ENCODE measurements at places on chromosomes 12 and 14.

GRCh38 chr12:116153113-116153512 lies 124.4 kb downstream of the MED13L start:
- DNase-seq = no peak

DNA sequence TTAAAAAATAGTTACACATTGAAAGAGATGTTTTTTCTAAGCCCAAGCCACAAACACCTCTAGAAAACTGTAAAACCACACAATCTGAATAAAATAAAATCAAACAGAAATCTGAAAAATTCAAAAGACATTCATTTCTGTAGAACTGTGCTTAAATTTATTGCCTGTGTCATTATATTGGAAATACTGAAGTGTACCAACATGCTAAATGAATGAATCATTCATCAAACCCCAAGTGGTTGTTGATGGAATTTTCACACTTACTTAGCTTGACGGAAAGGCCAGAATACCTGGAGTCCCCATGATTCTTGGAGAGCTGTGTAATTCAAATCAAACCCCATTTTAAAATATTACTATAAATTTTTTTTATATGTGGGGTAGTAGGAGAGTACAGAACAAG lies 2.7 kb downstream of the KITLG start:
- DNase-seq = no peak

DNA sequence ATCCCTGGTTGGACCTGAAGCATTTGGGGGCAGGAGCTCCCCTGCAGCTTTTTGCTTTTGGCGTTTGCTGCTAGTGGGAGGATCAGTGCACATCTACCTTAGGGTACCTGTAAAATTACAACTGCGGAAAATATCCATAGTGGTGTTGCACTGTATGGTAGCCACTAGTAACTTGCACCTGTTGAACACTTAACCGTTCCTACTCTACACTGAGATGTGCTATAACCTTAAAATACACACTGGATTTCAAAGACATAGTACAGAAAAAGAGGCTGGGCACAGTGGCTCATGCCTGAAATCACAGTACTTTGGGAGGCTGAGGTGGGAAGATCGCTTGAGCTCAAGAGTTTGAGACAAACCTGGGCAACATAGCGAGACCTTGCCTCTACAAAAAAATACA lies 2.9 kb downstream of the P2RX4 start:
- no peak for DNase-seq

DNA sequence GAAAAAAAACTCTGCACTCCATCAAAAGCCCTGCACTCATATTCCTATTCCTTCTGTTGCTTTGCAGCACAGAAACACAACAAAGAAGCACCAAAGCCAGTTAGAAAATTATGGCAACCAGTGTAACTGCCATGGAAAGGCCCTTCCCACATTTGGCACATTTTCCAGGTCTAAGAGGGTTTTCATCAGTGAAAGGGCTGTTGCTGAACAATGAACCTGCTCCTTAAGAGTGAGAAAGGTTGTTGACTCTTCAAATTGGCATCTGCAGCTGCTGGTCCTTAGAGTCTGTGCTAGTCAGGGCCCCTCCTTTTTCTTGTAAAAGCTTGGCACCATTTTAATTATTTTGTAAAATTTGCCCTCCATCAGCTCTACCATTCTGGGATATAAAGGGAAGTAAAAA lies 378.7 kb upstream of the KITLG start:
- no peak for DNase-seq

- no peak for DNase-seq
These were observed 629.3 kb downstream of the DIO2 start for GRCh38 chr14:79581912-79582576.

GRCh38 chr12:15393037-15393436 lies 70.7 kb downstream of the PTPRO start:
- no peak for DNase-seq

- DNase-seq = no peak
These were observed 50.0 kb upstream of the GPATCH2L start for GRCh38 chr14:76101391-76102379.

DNA sequence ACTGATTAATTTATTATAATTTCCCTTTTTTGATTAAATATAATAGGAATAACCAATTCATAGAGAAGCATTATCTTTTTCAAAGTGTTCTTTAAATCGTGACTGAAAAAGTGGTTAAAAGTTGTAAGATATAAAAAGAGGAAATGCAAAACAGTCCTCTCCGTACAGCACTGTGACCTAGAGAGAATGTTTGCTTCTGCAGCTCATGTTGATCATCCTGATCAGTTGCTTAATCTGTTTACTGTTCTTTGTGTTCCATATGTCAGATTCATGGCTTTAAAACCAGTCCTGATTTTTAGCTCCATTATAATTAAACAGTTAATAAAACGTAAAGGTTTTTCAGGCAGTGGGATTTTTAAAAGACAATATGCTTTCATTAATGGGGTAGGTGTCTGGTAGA lies 4.7 kb downstream of the TTC8 start:
- DNase-seq = no peak

DNA sequence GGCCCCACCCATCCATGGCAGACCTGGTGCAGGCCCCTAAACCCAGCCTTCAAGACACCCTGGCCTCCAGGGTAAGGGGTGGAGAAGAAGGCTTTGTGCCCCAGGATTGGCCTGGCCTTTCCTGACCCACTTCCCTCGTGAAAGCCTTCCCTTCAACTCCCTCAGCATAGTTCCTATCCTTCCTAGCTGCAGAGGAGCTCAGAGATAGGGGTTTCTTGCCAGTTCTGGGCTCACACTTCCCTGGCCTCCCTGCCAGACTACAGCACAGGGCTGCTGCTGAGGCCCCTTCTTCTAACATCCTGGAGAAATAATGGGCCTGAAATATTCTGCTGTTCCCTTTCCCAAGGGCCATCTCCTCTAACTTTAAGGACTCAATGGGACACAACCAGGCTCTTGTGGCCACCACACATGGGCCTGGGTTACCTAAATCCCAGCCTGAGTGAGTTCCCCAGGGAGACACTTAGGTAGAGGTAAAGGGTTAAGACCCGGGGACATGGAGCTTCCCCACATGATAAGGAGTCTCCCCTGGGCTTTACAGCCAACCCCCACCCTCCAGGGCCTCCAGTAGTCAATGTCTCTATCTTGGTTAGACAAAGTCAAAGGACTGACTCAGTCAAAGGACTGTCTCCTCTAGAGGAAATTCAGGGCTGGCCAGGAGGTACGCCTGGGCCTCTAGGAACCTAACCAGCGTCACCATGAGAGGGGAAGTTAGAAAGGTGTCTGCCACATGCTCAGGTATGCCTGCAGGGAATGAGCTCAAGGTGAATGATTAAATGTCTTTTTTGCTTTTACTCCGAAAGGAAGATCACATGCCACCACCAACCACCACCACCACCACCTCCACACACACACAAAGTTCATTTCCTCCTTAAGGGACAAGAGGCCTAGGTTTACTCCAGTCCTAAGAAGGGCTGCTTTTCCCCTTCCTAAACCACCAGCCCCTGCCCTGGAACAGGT lies 7.1 kb downstream of the ZFP36L1 start:
- no peak for DNase-seq

GRCh38 chr14:85907536-85907935 lies 377.6 kb downstream of the FLRT2 start:
- DNase-seq = no peak

GRCh38 chr12:6224550-6224949 lies 24.4 kb downstream of the CD9 start:
- DNase-seq = no peak

DNA sequence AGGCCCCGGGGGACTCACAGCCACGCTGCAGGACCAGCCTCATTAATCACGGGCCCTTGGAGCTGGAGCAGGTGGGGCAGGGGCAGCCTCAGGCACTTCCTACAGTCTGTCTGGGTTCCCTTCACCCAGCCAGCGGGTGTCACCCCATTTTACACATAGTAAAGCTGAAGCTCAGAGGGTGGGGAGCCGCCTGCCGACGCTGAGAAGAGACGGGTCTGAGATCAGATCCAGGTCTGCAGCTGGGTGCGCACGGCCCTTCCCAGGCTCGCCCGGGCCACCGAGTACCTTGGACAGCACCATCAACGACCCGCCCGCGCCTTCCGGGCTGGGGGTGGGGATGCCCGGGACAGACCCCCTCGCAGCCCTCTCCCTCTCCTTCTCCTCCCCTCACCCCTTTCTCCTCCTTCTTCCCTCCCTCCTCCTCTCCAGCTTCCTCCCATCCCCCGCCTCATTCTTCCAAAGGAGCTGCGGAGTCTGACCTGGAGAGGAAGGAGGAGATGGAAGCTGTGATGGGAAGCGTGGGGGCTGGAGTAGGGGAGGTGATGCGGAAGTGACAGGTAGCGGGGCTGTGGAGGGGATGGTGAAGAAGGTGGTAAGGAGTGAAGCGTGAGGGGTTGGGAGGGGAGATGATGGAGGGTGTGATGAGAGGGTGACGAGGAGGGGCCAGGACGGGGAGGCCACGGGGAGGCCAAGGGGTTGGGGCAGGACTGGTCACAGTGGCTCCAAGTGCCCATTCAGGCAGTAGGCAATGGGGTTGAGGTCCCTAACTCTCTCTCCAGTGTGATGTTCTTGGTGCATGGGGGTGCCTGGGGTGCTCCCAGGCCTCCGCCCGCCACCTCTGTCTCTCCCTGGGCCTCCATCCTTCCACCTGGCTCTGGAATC lies 8.8 kb downstream of the DTX1 start:
- DNase-seq = no peak

GRCh38 chr14:22159099-22159498 lies 429.9 kb downstream of the DAD1 start:
- DNase-seq = no peak

GRCh38 chr12:57985685-57986084 lies 44.3 kb downstream of the ATP23 start:
- DNase-seq = no peak

DNA sequence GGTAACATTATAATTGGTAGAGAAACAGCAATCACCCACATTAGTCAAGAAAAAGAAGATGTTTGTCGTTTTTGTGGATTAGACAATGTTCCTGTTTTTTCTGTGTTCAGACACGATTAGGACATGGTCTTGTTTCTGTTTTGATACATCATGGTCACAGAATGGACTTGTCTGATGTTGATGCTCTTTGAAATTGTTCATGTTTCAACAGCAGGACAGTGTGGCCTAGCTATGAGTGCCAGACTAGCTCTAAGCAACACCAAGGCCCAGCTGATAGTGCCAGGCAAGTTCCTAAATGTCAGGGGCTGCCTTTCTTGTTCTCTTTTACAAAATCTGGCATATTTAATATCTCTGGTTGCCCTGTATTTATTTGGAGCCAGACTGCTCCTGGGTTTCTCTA lies 40.9 kb upstream of the TOMM20L start:
- no peak for DNase-seq

DNA sequence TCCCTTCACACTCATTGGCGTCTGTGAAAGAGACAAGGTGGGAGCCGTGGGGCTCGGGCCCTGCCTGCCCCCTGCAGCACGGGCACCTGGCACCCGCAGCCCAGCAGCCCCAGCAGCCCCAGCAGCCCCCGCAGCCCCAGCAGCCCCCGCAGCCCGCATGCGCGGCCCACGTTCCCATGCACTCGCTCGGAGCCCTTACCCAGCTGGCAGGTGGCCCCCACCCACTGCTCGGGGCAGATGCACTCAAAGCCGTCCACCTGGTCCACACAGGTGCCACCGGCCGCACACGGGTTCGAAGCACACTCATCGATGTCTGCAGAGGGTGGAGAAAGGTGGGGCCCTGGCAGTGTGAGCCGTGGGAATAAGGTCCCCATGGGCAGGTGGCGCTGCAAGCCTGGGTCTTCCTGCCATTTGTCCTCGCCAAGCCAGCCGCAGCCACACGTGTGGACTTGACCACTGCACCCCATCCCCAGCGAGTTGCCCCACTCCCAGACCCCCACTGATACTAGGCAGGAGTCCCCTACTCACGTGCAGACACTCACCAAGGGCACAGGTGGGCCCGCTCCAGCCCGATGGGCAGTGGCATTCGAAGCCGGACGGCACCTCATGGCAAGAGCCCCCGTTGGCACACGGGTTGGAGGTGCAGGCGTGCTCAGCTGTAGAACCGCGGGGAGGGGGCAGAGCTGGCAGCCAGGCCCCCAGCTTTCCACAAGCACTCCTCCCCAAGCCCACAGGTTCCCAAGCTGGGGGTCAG lies 17.3 kb downstream of the JAG2 start:
- no peak for DNase-seq

DNA sequence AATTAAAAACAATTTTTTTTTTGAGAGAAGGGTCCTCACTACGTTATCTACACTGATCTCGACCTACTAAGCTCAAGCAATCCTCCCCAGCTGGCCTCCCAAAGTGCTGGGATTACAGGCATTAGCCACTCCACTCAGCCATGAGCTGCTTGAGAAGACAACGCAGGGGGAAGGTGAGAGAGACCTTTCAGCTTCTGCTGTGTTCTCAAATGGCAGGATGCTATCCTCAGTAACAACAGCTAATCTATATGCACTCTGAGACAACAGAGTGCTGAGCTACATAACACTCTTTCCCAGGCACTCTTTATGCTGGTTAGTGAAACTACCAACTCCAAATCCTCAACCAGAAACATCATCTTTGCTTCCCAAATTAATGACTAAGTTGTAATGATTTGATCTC lies 526.1 kb downstream of the CCER1 start:
- DNase-seq = no peak

GRCh38 chr14:68133856-68134255 lies 314.3 kb downstream of the RAD51B start:
- no peak for DNase-seq

GRCh38 chr12:57614948-57615500 lies 3.8 kb downstream of the ARHGEF25 start:
- DNase-seq = no peak

DNA sequence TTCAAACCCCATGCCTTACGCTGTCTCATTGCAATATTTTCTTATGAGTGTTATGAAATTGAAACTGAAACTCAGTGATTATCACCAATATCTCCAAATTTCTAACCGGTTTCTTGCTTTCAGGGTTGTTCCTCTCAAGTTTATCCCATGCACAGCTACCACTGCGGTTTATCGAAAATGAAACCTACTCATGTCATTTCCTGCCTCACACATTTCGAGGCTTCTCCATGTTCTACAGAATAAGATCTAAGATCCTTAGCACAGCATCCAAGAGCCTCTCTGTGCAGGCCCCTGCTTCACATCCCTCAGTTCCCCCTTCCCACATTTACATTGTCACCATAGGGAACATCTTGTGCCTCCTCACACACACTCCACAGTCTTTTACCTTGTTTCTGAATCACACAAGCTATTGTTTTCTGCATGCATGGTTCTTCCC lies 45.5 kb upstream of the FAR2 start:
- no peak for DNase-seq

GRCh38 chr14:76810953-76811400 lies 1.7 kb downstream of the ANGEL1 start:
- no peak for DNase-seq

DNA sequence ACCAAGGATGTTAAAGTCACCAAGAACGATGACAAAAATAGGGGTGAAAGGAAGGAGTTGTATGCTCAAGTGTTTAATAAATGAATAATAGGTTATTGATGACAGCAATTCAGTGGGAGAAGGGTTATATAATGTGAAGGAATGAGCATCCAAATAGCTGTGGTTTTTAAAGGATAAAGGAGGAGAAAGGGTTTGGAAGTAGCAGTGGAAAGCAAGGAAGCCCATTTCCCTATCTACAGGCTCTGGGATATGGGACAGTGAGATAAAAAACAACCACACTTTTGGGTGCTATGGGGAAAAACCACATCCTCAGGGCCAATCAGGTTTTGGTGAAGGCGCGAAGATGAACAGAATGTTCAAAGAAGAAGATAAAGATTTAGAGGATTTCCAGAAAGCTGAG lies 258.6 kb downstream of the ZFP36L1 start:
- no peak for DNase-seq

Measured in smooth muscle cell of the brain vasculature (primary cell).